ENCODE measurements at places on chromosomes 3 and 15.

- no peak for DNase-seq
These were observed 139.7 kb upstream of the CFAP20DC start for GRCh38 chr3:59189526-59189925.

DNA sequence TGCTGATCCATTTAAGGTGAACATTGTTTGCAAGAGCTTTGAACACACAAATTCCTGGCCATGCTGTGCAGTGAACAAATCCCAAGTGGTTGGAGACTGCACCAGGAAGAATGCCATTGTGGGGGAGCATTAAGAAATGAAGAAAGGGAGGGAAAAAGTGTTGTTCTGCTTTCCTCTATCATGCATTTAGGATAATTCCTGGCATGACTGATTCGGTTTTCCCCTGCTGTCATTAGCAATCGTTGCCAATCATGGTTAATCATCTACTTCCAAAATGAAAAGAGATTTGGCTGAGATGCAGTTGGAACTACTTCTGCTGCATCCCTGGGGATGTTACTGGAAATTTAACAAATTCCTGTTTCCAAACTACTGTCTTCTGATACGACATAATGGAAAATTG lies 73.7 kb upstream of the ZPLD1 start:
- no peak for DNase-seq

- no peak for DNase-seq
These were observed 103.8 kb upstream of the UBE2E1 start for GRCh38 chr3:23701716-23702597.

DNA sequence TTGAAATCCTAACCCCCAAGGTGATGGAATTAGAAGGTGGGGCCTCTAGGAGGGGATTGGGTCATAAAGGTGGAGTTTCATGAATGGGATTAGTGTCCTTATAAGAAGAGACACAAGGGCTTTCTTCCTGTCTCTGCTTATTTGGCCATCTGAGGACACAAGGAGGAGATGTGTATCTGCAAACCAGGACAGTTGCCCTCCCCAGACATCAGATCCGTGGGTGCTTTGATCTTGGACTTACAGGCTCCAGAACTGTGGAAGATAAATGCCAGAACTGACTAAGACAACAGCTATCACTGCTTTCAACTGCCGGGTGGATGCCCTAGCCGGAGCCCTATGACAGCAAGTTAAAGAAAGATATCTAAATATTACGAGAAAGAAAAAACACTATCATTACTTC lies 94.4 kb downstream of the CHRNA7 start:
- DNase-seq: no peak

- no peak for DNase-seq
These were observed 85.4 kb upstream of the TPM1 start for GRCh38 chr15:62957130-62957529.

DNA sequence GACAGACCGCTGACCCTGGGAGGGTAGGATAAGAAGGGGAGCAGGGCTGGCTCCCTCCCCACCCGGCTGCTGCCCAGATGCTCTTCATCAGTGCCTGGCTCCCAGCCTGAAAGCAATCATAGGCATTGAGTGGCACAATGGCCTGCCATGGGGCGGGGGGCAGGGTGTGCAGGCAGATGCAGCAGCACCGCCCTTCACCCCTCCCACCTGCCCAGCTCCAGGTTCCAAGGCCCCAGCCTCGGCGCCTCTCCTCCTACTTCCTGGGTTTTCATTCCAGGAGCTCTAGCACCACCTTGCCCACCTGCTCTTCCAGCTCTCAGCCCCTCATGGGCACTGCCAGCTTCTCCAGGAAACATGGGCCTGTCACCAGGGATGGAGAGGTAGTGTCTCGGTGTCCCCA lies 101.7 kb downstream of the MEGF11 start:
- peak; percentile 72 for DNase-seq

- DNase-seq: no peak
These were observed 31.5 kb downstream of the ESYT3 start for GRCh38 chr3:138465925-138466324.

DNA sequence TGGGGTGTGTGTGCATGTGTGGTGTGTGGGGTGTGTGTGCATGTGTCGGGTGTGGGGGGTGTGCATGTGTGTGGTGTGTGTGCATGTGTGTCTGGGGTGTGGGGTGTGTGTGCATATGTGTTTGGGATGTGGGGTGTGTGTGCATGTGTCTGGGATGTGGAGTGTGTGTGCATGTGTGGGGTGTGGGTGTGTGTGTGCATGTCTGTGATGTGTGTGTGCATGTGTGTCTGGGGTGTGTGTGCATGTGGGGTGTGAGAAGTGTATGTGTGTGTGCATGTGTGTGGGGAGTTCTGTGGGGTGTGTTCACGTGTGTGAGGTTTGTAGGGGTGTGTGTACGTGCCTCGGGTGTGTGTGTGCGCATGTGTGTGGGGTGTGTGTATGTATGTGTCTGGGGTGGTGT lies 6.7 kb upstream of the OCA2 start:
- no peak for DNase-seq

- DNase-seq: no peak
These were observed 1090.2 kb downstream of the PLOD2 start for GRCh38 chr3:145070795-145071194.

DNA sequence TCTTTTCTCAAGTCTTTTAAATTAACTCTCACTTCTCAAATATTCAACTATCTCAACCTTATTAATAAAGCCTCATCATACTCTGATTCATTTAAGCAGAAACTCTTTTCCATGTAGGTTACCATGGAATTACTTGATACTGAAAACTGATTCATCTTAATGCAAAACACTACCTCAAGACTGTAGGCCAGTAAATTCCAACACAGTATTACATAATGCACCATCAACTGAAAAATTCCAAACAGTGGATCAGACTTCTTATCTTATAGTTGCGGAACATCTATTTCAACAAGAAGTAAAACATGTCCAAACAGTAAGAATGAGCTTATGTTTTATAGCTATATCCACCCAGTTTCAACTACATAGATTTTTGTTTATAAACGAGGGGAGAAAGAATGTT lies 124.5 kb downstream of the PEAK1 start:
- DNase-seq: no peak

DNA sequence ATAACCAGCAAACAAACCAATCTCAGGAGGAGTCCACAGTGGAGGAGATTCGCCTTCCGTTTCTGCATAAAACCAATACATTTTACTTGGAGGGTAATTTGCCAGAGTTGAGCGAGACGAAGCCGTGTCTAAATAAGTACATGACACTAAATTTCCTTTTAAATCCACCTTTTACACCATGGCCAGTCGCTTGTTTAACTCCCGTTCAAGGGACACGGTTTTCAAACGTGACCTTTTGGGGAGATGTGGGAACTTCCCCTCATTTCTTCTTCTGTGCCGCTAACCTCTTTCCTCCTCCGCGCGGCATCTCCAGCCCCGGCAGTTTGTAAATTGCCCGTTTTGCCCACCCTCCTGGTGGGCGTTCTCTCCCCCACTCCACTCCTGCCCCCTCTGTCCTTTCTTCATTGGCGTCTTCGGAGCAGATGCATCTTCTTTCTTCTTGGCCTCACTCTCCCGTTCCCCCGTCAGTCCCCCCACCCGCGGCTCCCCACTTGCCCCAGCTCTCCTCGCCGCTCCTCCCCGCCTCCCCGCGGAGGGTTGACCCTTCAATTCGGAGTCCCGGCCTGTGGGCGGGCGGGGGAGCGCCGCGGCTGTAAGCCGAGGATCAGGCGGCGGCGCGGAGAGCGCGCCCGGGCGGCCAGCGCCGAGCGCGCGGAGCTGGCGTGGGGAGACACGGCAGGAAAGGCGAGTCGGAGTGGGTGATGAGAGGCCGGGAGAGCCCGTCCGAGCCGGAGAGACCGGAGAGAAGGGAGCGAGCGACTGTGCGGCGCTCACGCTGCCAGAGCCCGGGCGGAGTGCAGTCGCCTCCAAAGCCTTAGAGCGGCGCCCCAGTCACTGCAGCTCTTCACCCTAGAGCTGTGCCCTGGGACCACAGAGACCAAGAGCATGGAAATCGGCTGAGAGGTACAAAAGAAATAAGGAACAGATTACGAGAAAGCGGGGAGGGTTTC lies at the start of gene NLGN1:
Gene NLGN1, plus strand, starts transcription at position 584 of the 950 bp plus-strand sequence.
- DNase-seq: peak; percentile 84

- DNase-seq: no peak
These were observed 17.3 kb upstream of the GBE1 start for GRCh38 chr3:81778678-81779182.

- no peak for DNase-seq
These were observed 102.8 kb downstream of the KCNH8 start for GRCh38 chr3:19250959-19251610.

- DNase-seq: no peak
These were observed 75.7 kb downstream of the C3orf38 start for GRCh38 chr3:88225326-88226008.

DNA sequence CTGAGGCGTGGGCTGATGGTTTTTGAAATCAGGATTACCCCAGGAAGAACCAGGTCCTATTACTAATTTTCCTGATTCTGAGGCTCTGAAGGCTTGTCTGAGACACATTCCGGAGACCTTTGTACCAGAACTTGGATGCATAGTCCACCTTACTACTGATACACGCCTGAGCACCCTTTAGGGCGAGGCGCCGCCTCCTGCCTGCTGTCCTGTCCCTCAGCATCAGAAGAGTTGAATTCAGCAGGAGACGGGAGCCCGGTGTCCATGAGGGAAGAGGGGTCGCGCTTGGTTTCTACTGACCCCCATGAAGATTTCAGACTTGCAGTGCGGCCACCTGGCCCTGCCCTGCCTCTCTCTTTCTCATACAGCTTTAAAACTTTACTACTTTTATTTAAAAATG lies 49.9 kb downstream of the KLF13 start:
- no peak for DNase-seq

- DNase-seq: no peak
These were observed 93.1 kb downstream of the C3orf70 start for GRCh38 chr3:185059766-185060165.

GRCh38 chr15:29046977-29047376 lies 161.2 kb downstream of the APBA2 start:
- DNase-seq: no peak
